ENCODE measurements at places on chromosomes 4 and X.

DNA sequence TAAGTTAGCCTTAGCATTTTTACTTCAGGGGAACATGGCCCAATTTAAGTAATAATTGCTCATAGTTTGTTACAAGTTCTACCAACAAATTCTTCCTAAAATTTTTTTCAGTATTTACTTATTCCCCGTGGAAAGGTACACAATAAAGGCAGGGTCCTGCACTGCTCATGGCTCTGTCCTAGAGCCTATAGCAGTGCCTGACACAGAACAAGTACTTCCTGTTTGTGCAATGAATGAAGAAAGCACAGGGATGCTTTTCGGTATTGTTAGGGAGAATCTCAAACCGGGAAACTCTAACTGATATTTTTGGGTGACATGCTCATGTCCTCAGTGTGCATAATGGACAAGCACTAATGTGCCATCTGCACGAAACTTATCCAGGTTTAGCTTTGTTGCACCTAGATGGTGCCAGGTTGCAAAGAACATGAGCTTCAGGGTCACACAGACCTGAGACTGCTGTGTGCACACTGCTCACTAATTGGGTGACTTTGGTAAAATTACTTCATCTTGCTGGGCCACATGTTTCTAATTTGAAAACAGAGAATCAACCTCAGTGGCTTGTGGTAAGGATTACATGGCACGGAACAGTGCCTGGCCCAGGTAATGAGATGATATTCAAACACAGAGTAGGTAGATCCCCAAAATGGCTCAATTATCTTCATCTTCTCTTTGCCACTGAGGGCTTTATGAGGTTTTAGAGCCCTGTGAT lies 175.8 kb upstream of the NPY2R start:
- no peak for DNase-seq

- no peak for DNase-seq
Measured at GRCh38 chr4:139077567-139078355, 62.2 kb downstream of the NOCT start.

DNA sequence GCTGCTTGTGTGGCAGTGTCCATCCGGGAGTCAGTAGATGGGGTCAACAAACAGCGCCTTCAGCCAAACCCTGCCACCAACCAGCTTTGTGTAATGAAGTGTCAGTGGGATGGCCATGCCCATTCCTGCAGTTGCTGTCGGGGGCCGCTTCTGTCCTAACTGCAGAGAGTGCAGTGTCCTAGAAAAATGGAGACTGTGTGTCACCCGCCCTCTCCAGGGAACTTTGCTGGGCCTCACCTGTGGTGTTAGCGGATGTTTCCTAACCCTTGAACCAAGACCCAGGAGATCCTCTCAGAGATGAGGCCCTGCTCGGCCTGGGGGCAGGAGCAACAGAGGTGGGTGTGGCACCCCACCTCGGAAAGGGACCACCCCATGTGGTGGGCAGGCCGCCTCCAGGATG lies 35.3 kb upstream of the HGFAC start:
- DNase-seq = no peak

DNA sequence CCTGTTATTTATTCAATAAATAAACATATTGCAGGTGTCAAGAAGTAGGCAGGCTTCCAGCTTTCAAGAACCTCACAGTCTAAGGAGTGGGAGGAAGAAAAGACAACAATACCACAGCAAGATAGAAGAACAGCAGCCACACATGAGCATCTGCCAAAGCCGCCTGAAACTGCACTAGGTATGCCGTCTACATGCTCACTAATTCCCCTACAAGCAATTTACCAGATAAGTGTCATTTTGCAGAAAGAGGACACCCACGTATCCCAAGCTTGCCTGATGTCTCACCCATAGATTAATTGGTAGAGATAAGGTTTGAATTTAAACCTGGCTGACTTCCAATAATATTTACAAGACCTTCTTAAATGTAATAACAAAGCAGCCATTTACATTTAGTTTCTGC lies 439.4 kb upstream of the CPEB2 start:
- DNase-seq = no peak

DNA sequence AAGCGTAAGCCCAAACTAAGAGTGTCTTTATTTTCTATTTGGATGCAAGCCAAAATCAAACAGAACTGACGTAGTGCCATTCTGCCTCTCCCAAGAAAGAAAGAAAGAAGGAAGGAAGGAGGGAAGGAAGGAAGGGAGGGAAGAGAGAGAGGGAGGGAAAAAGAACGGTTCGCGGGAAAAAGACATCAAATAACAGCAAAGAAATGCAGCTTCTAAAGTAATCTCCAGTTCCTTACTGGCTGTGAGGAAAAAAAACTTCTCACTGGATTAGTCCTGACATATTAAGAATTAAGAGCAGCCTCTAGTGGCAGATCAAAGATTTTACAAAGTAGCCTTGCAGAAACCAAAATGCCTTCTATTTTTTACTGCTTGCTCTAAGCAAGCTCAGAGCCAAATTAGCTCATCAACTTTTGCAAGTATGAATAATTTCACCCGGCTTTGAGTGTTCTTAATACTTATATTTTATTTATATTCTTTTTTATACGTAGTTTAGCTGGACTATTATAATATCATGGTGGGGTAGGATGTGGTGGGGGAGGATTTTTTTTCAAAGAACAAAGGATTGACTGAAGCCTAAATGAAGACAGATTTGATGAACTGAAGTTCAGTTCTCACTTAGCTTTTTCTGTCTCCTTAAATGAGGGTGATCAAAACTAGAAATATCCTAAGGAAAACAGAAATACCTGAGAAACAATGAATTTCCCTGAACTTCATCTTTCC lies 36.6 kb downstream of the PITX2 start:
- peak; percentile 87 for DNase-seq

DNA sequence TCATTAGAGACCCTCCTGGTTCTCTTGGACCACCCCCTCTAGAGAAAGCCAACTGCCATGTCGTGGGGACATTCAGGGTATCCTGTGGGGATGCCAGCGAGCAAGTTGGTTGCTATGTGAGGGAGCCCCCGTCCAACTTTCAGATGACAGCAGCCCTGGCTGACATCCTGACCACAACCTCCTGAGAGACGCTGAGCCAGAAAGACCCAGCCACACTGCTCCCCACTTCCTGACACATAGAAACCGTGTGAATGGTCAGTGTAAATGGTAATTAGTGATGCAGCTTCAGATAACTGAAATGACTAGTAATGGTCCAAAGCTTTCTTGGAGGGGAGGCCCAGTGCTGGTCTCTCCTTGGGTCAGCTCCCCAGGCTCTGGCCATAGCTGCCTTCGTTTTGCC lies 10.8 kb downstream of the CLCN4 start:
- DNase-seq = no peak

DNA sequence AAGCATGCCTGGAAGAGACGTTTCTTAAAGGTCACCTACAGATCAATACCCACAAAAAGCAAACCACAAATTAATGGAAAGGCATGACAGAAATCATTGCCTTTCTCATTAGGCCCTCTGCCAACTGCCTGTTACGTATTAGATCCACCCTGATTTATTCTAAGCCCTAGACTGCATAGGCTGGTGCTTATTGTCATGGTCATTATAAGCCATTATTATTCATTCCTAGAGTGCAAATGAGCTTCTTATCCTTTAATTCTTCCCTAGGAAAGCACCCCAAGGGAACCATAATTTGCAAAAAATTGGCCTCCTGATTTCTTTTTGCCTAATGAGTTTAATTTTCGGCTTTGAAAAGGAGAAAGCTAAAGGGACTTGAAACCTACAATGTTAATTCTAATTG lies 184.2 kb upstream of the GPRIN3 start:
- DNase-seq = no peak

DNA sequence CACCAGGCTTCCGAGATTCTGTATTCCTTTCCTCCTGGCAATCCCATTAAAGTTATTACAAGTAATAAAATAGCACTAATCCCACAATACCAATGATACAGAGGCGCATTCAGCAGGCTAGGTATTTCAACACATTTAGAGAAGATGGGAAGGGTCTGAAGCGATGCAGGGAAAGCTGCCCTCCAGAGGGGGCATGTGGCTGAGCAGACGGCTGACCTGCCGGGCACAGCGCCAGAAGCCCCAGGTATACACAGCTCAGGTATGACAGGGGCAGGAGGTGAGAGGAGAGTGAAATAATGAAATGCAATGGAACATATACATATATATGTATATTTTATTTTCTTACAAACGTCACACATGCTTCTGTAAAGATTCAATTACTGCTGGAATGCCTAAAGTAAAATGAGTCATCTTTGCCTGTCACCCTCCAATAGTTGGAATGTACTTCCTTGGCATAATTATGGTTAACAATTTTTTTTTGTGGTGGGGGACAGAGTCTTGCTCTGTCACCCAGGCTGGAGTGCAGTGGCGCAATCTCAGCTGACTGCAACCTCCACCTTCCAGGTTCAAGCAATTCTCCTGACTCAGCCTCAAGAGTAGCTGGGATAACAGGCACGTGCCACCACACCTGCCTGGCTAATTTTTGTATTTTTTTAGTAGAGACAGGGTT lies 21.3 kb upstream of the CDKN2AIP start:
- peak; percentile 37 for DNase-seq

- no peak for DNase-seq
Measured at GRCh38 chr4:37821953-37822605, 4.4 kb upstream of the PGM2 start.

GRCh38 chr4:147546349-147546748 lies 65.5 kb downstream of the EDNRA start:
- DNase-seq = peak; percentile 45

DNA sequence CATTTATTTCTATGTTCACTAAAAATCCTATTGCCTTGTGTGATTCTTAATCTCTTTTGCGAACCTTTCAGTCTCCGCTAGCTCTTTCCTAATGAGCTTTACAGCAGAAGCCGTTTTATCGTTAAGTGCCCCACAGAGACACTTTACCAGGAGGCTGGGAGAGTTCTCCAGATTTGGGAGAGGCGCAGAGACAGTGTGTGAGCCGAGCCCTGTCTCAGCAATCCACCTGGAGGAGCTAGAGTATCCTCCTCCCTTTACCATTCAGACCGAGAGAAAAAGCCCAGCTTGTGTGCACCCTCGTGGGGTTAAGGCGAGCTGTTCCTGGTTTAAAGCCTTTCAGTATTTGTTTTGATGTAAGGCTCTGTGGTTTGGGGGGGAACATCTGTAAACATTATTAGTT lies 54.9 kb upstream of the MTM1 start:
- DNase-seq = no peak

DNA sequence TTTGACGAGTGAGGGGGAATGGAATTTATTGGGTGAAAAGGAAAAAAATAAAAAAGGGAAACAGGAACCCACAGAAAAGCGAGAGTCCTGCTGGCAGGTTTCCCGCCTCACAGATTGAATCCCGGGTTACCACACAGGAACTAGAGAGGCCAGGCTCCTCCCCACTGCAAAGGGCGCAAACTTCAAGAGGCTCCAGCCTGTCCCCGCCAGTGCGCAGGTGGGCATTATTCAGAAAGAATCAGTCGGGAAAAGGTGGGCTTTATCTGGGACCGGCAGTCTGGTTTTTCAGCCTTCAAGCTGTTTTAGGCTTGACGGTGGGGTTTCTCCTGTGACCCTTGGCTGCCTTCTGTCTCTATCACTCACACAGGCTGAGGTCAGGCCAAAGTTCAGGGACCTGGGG lies 1496.8 kb downstream of the RPA4 start:
- no peak for DNase-seq
